Dermis blood vessel endothelial cell (primary cell): ENCODE measurements at places on chromosomes 6 and 20. TPM values are rescaled to one million over a fixed set of nuclear protein-coding genes. Genes with fewer than 3 reads are reported as not detected.

The GNAS-AS1 gene
- not detected in 2 replicates for total RNA-seq

The C2 gene
- total RNA-seq: not detected in 2 replicates

The ZNF311 gene
- total RNA-seq: 0.17 and 0.28 TPM in 2 replicates

The POPDC3 gene
- total RNA-seq: 0.17 TPM in 1 of 2 replicates, not detected in the other

The MARCKS gene
- 311 and 333 TPM in 2 replicates for total RNA-seq

The KCNB1 gene
- total RNA-seq: under 0.01 TPM in 1 of 2 replicates, not detected in the other

The WFDC2 gene
- total RNA-seq: not detected in 2 replicates

The NFATC2 gene
- 4.8 and 8.8 TPM in 2 replicates for total RNA-seq

The BPHL gene
- total RNA-seq: 14.2 and 20.8 TPM in 2 replicates

The BPIFB2 gene
- not detected in 2 replicates for total RNA-seq

The FGD2 gene
- total RNA-seq: not detected in 2 replicates

The TTI1 gene
- 18.5 and 22.2 TPM in 2 replicates for total RNA-seq

The SH3BGRL2 gene
- total RNA-seq: 114 and 133 TPM in 2 replicates

The OR12D3 gene
- not detected in 2 replicates for total RNA-seq

The CHMP4B gene
- total RNA-seq: 58.2 and 58.8 TPM in 2 replicates

The USP49 gene
- 2.9 and 3.1 TPM in 2 replicates for total RNA-seq

The LY6G6C gene
- total RNA-seq: not detected in 2 replicates

The NANP gene
- total RNA-seq: 6.8 and 9.2 TPM in 2 replicates
